Glutamatergic neuron (in vitro differentiated cells): ENCODE measurements at places on chromosomes 7 and 10. TPM values are rescaled to one million over a fixed set of nuclear protein-coding genes. Genes with fewer than 3 reads are reported as not detected.

Gene CRYGN
- total RNA-seq = not detected

Gene CAV1
- 0.78 TPM for total RNA-seq

DNA sequence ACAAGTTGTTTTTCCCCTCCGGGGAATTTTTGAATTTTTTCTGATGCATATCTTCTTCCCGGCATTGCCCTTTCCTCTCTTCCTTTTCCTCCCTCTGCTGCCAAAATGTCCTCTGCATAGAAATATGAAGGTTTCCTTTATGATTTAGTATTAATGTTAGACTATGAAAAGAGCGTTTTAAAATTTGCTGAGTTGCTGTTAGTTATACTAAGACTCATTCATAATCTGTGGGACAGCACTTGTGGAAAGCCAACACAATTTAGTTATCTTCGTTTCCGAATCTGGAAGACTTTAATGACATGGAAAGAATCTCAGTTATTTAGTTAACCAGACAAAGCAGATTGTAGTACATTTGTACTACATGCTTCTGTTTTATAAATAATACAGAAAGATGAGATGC is 25.0 kb downstream of the POU6F2 start:
- H3K4me3 ChIP-seq = no peak overlapping the region
- no peak overlapping the region for H3K27ac ChIP-seq
- H3K27me3 ChIP-seq = no peaks in the 10 kb centered on the region
- H3K4me1 ChIP-seq = peaks cover 12% of the 10 kb centered on the region
- H3K36me3 ChIP-seq = peaks cover 4% of the 10 kb centered on the region

DNA sequence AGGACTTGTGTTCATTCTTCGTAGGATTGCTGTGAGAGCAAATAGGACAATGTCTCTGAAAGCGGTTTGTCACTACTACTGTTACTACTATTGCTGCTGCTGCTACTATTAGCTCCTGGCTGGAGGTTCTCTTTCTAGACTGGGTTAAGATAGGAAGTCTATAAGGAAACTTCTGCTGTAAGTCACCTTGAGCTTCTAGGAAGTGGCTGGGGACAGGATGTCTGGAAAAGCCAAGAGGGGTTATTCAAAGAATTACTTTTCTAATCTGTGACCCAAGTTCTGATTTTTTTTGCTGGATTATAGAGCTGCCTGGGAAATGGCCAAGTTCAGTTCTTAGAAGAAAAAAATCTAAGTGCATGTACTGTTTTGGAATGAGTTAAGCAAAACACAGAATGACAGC is 62.2 kb downstream of the NAMPT start:
- H3K4me3 ChIP-seq = no peak overlapping the region
- no peak for DNase-seq
- H3K27me3 ChIP-seq = peaks cover 2% of the 10 kb centered on the region
- H3K4me1 ChIP-seq = no peaks in the 10 kb centered on the region
- no peak overlapping the region for H3K27ac ChIP-seq

DNA sequence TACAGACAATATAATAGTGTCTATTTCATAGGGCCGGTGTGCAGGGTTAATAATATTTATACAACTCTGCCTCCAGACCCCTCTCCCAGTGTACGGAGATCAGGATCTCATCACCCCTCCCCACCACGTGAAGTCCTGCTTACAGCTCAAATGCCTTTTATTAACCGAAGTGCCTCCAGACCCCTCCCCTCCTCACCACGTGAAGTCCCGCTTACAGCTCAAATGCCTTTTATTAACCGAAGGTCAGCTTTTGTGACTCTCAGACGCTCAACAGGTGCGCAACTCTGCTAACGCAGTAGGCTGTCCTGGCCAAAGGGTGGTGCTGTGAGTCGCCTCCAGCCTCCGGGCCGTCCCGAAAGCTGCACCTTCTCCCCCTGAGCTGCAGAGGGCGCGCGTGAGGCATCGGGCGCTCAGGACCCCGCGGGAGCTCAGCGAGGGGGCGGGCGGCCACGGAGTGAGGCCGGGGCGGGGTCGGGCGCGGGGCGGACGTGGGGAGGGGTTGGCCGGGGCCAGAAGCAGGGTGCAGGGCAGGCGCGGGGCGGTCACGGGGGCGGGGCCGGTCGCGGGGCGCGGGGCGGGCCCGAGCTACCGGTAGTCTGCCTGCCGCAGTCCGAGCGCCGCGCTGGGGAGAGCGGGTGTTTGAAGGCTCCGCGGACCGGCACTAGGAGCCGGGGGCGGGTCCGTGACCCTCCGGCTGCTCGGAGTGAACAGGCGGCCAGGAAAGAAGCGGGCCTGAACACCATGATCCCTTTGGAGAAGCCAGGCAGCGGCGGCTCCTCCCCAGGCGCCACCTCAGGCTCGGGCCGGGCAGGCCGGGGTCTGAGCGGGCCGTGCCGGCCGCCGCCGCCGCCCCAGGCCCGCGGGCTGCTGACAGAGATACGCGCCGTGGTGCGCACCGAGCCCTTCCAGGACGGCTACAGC is at the start of gene STK17A:
TSS of gene STK17A (plus strand) at position 606 of the 921 bp plus-strand sequence. CDS start at position 742, 136 bp downstream.
- no peaks in the 10 kb centered on the region for H3K27me3 ChIP-seq
- peak; percentile 93 for DNase-seq
- peaks cover 27% of the 10 kb centered on the region for H3K4me1 ChIP-seq
- H3K27ac ChIP-seq = peak within 1 kb of the TSS; percentile 76
- H3K36me3 ChIP-seq = peaks cover 6% of the 10 kb centered on the region

DNA sequence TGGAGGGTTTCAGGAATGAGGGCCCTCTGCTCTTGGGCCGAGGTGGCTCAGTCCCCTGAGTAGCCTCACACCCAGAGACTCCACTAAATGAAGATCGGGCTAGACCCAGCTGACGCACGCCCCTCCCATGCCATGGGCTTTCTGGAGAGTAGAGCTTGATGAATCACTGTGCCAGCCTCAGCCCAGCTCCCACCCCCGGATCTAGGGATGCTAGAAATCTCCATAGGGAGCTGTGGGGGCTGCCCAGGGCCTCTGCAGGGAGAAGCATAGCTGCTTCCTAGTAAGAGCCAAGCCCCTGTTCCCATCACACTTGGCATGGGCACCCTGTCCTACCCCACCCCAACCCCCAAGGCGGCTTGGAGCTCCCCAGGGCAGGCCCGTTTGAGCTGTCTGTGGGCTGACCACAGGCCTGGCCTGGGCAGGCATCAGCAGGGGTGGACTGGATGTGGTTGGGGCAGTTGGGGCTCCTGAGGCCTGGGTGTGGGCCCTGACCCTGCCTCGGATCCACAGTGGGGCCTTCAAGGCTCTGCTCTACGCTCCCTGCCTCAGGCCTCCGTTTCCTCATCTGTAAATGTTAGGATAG is 121.2 kb downstream of the ZMIZ1 start:
- no peak overlapping the region for H3K27ac ChIP-seq
- DNase-seq = no peak
- H3K27me3 ChIP-seq = peaks cover 9% of the 10 kb centered on the region
- H3K36me3 ChIP-seq = no peaks in the 10 kb centered on the region

DNA sequence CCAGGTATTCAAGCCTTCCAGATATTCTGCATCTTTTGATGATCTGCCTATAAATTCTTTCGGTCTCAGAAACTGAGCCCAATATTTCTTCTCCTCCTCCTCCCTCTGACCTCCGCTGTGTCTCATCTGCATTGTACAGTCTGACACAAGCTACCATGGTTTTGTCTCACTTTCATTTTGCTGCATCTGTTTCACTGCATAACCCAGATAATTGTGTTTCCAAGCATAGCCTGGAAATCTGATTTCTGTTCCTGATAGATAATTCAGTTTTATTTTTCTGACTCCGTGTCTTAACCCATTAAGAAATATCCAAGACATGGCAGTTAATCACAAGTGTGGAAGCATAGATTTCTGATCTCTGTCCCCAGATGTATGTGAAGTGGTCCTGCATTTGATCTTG is 374.2 kb upstream of the SEMA3A start:
- DNase-seq = no peak
- no peaks in the 10 kb centered on the region for H3K27me3 ChIP-seq
- H3K36me3 ChIP-seq = no peaks in the 10 kb centered on the region
- H3K4me1 ChIP-seq = no peaks in the 10 kb centered on the region
- H3K4me3 ChIP-seq = no peak overlapping the region

DNA sequence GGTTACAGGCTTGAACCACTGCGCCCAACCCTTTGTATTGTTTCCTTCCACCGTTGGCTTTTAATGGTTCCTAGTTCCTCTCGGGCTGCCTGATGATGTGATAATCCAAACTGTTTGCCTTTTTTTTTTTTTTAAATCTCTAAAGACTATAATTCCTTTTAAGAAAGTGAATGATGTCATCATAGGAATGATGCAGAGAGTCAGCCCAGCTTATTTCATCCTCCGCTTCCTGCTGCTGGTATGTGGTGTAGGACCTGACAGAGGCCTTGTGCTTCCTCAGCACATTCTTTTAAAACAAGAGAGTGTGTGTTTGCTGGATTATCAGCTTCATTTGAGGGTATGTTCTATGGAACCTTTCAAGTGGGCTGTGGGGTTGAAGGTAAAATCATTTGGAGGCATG is 241.4 kb downstream of the LRMDA start:
- H3K4me3 ChIP-seq = no peak overlapping the region
- DNase-seq = no peak
- H3K36me3 ChIP-seq = no peaks in the 10 kb centered on the region
- H3K27me3 ChIP-seq = no peaks in the 10 kb centered on the region

GRCh38 chr7:111529507-111530355 is 32.6 kb downstream of the IMMP2L start:
- no peaks in the 10 kb centered on the region for H3K36me3 ChIP-seq
- H3K4me1 ChIP-seq = peaks cover 8% of the 10 kb centered on the region
- H3K4me3 ChIP-seq = no peak overlapping the region
- H3K27ac ChIP-seq = no peak overlapping the region
- DNase-seq = no peak
- no peaks in the 10 kb centered on the region for H3K27me3 ChIP-seq

Gene MKI67
- 14.7 TPM for total RNA-seq

- DNase-seq = no peak
- no peak overlapping the region for H3K4me3 ChIP-seq
- peaks cover 16% of the 10 kb centered on the region for H3K36me3 ChIP-seq
Observed at GRCh38 chr7:2045559-2046405, 187.0 kb downstream of the MAD1L1 start.

DNA sequence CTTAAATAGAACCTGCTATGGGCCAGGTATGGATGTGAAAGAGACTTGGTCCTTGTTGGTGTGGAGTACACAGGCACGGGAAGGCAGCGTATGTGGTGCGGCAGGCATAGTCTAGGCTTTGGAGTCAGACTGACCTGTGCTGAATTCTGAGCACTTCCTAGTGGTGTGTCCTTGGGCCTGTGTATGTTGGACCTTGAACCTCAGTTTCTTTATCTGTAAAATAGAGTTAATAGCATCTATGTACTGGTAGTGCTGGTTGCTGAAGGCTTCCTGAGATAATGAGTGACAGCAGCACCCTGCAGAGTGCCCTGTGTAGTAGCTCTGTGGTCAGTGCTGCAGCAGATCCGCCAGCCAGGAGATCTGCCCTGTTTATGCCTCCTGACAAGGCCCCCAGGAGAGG is 5.3 kb upstream of the SFRP5 start:
- no peak overlapping the region for H3K27ac ChIP-seq
- no peaks in the 10 kb centered on the region for H3K4me1 ChIP-seq
- DNase-seq = no peak
- peaks cover 13% of the 10 kb centered on the region for H3K27me3 ChIP-seq
- no peak overlapping the region for H3K4me3 ChIP-seq
- no peaks in the 10 kb centered on the region for H3K36me3 ChIP-seq

GRCh38 chr10:111114758-111115500 is 38.1 kb downstream of the ADRA2A start:
- H3K36me3 ChIP-seq = no peaks in the 10 kb centered on the region
- no peaks in the 10 kb centered on the region for H3K4me1 ChIP-seq
- H3K27me3 ChIP-seq = peaks cover 2% of the 10 kb centered on the region
- H3K27ac ChIP-seq = no peak overlapping the region
- H3K4me3 ChIP-seq = no peak overlapping the region

Gene SPAM1
- total RNA-seq = not detected

DNA sequence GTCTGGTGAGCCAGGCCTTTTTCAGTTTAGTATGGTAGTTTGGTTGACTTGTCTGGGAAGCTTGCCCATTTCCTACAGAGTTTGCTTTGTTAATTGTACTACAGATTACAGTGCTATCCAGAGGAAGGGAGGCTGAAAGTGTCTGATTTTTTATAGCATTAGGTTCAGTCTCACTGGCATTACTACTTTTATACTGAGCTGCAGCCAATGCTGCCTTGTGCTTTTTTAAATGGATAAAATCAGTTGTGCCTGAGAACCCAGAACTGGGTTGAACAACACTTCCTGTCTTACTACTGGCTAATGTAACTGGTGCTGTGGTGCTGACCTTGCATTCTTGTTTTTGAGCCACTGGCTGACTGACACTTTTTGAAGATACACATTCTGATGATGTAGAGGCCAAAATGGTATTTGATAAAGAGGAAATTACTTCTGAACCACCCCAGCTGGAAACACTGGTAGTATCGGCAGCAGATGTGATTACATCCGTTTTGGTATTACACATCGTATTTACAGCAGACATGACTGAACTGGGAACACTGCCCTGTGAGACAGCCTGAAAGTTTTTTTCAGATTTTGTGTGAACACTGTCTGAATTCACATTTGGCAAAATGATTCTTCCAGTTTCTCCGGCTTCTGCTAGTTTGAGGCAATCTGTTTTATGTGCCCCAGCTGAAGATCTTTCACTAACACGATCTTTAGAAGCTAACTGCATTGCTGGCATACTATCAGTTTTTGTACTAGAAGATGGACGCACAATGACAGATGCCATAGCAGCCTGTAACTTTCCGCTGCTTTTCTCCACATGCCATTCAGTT is 74.1 kb downstream of the NRBF2 start:
- peak overlapping the region; percentile 39 for H3K27ac ChIP-seq
- no peak for DNase-seq
- peaks cover 28% of the 10 kb centered on the region for H3K4me1 ChIP-seq
- no peaks in the 10 kb centered on the region for H3K27me3 ChIP-seq

Gene C7orf33
- not detected for total RNA-seq

Gene CYP3A7
- total RNA-seq = not detected

GRCh38 chr10:66881814-66882213 is 44.0 kb upstream of the LRRTM3 start:
- H3K27me3 ChIP-seq = no peaks in the 10 kb centered on the region
- no peak for DNase-seq
- H3K4me1 ChIP-seq = peaks cover 8% of the 10 kb centered on the region
- no peak overlapping the region for H3K4me3 ChIP-seq
- no peaks in the 10 kb centered on the region for H3K36me3 ChIP-seq

GRCh38 chr7:32143301-32143700 is 73.1 kb upstream of the PDE1C start:
- H3K27me3 ChIP-seq = no peaks in the 10 kb centered on the region
- no peak for DNase-seq
- no peaks in the 10 kb centered on the region for H3K36me3 ChIP-seq
- H3K27ac ChIP-seq = no peak overlapping the region
- H3K4me3 ChIP-seq = no peak overlapping the region
- peaks cover 21% of the 10 kb centered on the region for H3K4me1 ChIP-seq

Gene TECTB
- not detected for total RNA-seq

GRCh38 chr10:80154626-80154977 is 22.1 kb downstream of the PLAC9 start:
- no peaks in the 10 kb centered on the region for H3K36me3 ChIP-seq
- peaks cover 2% of the 10 kb centered on the region for H3K4me1 ChIP-seq
- DNase-seq = no peak
- no peak overlapping the region for H3K4me3 ChIP-seq
- no peak overlapping the region for H3K27ac ChIP-seq

Gene C10orf62
- not detected for total RNA-seq
